ENCODE measurements at places on chromosomes 16 and 17.

DNA sequence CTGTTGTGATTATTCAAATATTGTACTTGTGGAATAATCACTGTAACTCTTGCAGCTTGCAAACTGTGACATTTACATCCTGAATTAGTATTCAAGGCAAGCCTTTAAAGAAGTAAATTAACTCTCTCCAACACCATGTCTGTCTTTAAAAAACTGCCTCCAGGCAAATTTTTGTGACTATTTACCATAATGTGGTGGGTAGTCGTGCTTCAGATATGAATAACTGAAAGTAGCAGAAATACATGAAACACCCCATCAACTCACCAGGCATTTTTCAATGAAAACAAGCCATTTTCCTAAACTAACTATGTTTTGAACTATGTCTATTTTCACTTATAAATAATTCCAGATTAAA is 217.4 kb upstream of the PSMD7 start:
- DNase-seq: no peak

DNA sequence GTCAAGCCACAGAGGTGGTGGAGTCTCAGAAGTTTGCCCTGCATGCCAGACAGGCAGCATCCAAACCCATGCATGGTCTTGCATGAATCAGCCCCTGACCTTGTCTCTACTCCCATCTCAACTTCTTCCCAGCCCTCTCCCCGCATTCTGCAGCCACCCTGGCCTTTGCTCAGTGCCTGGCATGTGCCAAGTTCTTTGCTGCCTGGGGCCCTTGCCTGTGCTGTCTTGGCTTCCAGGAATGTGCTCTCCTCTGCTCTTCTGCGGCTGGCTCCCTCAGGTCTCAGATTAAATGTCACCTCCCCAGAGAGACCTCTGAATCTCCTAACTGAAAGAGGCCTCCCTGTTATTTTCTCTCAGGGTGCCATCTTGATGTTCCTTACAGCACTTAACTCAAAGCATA is 17.6 kb downstream of the DRC3 start:
- no peak for DNase-seq

GRCh38 chr17:78676412-78677302 is 99.5 kb upstream of the DNAH17 start:
- no peak for DNase-seq

- no peak for DNase-seq
Observed at GRCh38 chr17:81802856-81803643, 900 bp upstream of the GCGR start.

DNA sequence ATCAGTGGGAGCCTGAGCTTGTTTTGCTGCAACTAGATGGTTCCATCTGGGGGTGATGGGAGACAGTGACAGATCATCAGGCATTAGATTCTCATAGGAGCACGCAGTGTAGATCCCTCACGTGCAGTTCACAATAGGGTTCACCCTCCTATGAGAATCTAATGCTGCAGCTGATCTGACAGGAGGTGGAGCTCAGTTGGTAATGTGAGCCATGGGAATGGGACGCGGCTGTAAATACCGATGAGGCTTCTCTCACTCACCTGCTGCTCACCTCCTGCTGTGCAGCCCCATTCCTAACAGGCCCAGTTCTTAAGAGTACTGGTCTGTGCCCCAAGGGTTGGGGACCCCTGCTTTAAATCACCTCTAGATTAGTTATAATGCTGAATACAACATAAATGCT is 137.5 kb upstream of the PLEKHM1 start:
- no peak for DNase-seq
